ENCODE measurements at places on chromosomes 7 and 10. TPM values are rescaled to one million over a fixed set of nuclear protein-coding genes. Genes with fewer than 3 reads are reported as not detected.

- DNase-seq: no peak
Measured at GRCh38 chr7:134811765-134812164, 32.3 kb downstream of the CALD1 start.

DNA sequence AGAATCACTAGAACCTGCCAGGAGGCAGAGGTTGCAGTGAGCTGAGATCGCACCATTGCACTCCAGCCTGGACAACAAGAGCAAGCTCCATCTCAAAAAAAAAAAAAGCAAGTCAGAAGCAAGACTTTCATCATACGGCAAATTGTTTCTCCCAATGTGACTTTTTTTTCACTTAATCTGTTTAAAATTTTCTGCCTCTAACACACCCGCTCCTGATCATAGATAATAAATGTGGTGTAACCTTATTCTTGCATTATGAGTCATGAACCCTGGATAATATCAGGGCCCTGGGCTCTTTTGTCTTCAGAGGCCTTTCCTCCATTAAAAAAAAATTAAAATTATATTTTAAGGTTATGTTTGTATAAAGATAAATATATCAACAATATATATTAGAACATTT lies 111.4 kb upstream of the JCAD start:
- DNase-seq: no peak

DNA sequence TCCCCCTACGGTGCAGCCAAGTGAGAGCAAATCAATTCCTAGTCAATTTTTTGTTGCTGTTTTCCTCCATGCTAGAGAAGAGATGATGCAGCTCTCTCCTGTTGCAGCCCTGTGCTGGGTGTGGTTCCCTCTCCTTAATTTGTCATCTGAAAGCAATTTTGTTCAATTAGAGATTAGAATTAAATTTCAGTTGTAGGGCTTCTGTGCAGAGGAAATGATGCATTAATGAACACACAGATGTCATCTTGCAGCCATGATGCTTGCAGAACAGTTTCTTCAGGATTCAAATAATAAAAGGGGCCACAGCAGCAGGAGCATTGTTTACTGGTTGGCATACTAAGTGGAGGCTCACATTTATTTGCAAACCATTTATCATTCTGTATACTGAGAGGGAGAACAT lies 266.0 kb downstream of the AUTS2 start:
- no peak for DNase-seq

- no peak for DNase-seq
Measured at GRCh38 chr10:29598851-29599311, 35.9 kb downstream of the SVIL start.

DNA sequence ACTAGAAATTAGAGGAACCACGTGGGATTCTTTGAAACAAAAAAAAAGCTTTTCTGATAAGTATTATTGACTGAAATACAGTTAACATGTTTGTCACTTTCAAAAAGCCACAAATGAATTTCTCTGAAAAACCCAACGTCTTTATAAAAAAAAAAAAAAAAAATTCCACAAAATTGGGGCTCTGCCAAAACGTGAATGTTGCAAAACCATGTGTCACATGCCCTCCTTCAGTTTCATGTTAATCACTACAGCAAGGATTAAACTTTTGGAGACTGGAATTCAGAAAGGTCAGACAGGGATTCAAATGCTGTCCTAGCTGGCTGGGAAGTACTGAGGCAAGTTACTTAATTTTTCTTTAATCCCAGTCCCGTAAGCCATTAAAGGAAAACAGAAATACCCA lies 278.0 kb upstream of the KLF14 start:
- no peak for DNase-seq

GRCh38 chr7:80124526-80125264 lies 9.9 kb upstream of the GNAI1 start:
- DNase-seq: no peak

Gene HDAC9
- polyA plus RNA-seq: 8.8 TPM

All from renal cortex interstitium (tissue), 15 donors.